Activated CD4-positive, alpha-beta memory T cell treated with anti-CD3 and anti-CD28 coated beads for 36 hours (primary cell): ENCODE measurements at places on chromosomes 3 and 15. TPM values are rescaled to one million over a fixed set of nuclear protein-coding genes. Genes with fewer than 3 reads are reported as not detected.

DNA sequence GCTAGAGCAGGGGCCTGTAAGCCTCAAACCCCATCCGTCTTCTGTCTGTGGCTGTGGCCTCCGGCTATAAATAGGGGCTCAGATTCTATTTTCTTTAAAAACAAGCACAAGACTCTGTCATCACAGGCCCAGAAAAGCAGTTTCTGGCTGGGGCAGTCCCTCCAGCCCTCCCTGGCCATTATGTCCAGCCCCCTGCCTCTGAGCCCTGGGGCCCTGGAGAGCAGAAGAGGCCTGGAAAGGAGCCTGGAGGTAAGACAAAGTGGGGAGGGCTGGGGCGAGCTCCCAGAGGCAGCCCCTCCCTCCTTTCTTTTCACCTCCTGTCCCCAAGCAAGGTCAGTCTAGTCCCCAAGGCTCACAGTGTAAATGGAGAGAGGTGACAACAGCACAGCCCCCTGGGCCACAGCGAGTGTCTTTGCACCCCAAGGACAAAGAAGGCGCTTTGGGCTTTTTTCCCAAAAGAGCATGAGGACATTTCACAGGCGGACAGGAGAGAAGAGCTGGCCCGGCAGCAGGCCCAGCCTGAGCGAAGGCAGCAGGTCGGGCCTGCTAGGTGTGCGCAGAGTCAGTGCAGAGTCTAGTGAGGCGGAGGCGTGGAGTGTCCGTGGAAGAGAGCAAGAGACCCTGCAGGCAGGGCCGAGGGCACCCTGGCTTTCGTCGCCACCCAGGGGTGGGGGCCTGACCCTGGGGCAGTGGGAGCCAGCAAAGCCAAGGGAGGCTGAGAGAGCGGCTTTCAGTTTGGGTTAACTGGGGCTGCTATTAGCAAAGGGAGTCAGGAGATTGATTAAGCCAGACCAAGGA lies 188.3 kb downstream of the TBC1D2B start:
- no peak overlapping the region for H3K27ac ChIP-seq
- H3K4me1 ChIP-seq, result no peaks in the 10 kb centered on the region
- H3K4me3 ChIP-seq, result no peak overlapping the region
- no peak for DNase-seq
- no peaks in the 10 kb centered on the region for H3K36me3 ChIP-seq
- no peaks in the 10 kb centered on the region for H3K27me3 ChIP-seq

GRCh38 chr15:39195961-39196486 lies 384.9 kb upstream of the THBS1 start:
- DNase-seq, result no peak
- H3K27me3 ChIP-seq, result peaks cover 1% of the 10 kb centered on the region
- no peaks in the 10 kb centered on the region for H3K36me3 ChIP-seq
- H3K27ac ChIP-seq, result no peak overlapping the region
- no peak overlapping the region for H3K4me3 ChIP-seq

GRCh38 chr3:134287512-134287911 lies 36.9 kb upstream of the RYK start:
- no peak for DNase-seq
- H3K36me3 ChIP-seq, result peaks cover 2% of the 10 kb centered on the region
- peaks cover 23% of the 10 kb centered on the region for H3K27me3 ChIP-seq
- no peak overlapping the region for H3K4me3 ChIP-seq
- no peaks in the 10 kb centered on the region for H3K4me1 ChIP-seq

GRCh38 chr3:179687967-179688535 lies 35.2 kb downstream of the USP13 start:
- H3K36me3 ChIP-seq, result peaks cover 17% of the 10 kb centered on the region
- no peaks in the 10 kb centered on the region for H3K4me1 ChIP-seq
- H3K4me3 ChIP-seq, result no peak overlapping the region
- H3K27me3 ChIP-seq, result no peaks in the 10 kb centered on the region
- DNase-seq, result peak; percentile 10

GRCh38 chr15:61155741-61156700 lies 73.1 kb downstream of the RORA start:
- H3K36me3 ChIP-seq, result no peaks in the 10 kb centered on the region
- DNase-seq, result no peak
- no peak overlapping the region for H3K27ac ChIP-seq
- no peak overlapping the region for H3K4me3 ChIP-seq
- no peaks in the 10 kb centered on the region for H3K4me1 ChIP-seq
- H3K27me3 ChIP-seq, result peaks cover 33% of the 10 kb centered on the region

DNA sequence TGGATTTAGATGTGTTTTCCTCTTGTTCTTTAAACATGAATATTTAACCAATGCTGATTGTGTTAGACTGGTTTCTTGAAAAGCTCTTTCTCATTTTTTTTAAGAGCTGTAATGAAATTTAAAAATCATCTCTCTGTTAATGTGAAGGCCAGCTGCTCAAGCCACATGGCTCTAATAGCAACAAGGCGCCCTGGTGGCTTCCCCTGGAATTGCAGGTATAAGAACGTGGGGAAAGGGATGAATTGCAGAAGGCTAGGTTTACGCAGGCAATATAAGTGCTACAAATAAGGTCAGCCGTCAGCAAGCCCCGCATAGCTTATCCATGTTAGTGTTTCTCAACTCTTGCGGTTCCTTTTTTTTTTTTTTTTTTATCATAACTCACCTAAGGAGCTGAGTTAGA lies 108.5 kb downstream of the SAMMSON start:
- peak; percentile 15 for DNase-seq
- H3K27ac ChIP-seq, result no peak overlapping the region
- no peak overlapping the region for H3K4me3 ChIP-seq
- peaks cover 3% of the 10 kb centered on the region for H3K27me3 ChIP-seq
- H3K36me3 ChIP-seq, result no peaks in the 10 kb centered on the region

DNA sequence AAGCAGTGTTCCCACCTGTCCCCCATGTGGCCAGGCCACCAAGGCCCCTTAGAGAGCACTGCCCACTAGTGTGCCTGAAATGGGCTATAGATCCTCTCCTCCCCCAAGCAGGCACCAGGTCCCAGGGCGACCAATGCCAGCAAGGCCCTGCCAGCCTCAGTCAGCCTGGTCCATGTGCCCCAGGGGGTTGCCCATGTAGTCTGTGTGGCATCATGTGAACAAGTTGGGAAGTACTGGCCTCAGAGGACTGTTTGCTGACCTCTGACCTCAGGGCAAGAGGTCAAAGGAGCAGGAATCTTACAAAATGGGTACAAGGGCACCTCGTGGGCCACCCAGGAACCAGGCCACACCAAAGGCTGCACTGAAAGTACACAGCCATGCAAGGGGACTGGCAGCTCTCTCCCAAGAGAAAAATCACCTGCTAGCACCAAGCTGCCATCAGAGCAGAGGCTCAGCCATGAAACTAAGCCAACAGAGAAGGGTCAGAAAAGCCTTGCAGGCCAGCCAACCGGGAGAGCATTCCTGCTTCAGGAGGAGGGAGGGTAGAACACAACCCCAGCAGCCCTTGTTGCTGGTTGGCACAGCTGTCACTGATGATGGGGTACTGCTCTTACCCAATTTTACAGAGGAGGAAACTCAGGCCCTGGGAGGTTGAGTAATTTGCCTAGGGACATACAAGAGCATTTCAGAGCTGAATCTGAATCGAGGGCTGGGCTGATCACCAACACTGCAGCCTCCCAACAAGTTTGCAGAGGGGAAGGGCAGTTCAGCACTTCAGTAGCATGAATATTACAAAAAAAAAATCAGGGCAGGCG lies 5.2 kb upstream of the FURIN start:
- no peak overlapping the region for H3K4me3 ChIP-seq
- peaks cover 40% of the 10 kb centered on the region for H3K4me1 ChIP-seq
- no peaks in the 10 kb centered on the region for H3K27me3 ChIP-seq
- H3K36me3 ChIP-seq, result no peaks in the 10 kb centered on the region

DNA sequence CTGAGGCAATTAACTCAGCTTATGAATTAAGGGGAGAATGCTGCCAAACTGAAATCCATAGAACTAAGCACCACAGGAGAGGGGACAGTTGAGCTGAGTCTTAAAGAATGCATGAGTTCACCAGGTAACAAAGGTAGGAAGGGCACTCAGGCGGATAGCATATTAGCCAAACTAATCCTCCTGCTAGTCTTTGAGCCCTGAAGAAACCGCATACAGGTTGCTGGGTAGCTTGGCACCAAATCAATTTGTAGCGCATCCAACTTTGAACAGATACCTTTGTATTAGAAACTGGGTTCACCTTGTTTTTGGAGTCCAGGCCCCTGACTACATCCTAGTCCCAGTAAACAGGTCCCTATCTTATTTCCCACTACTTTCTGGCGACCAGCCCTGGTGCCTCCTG lies 93.7 kb downstream of the FRMD4B start:
- no peak overlapping the region for H3K27ac ChIP-seq
- no peaks in the 10 kb centered on the region for H3K27me3 ChIP-seq
- no peak overlapping the region for H3K4me3 ChIP-seq

- H3K4me1 ChIP-seq, result peaks cover 33% of the 10 kb centered on the region
- no peak for DNase-seq
- no peak overlapping the region for H3K27ac ChIP-seq
- H3K36me3 ChIP-seq, result peaks cover 26% of the 10 kb centered on the region
- H3K4me3 ChIP-seq, result no peak overlapping the region
- H3K27me3 ChIP-seq, result no peaks in the 10 kb centered on the region
Measured at GRCh38 chr15:101620671-101621070, 31.5 kb downstream of the TM2D3 start.

GRCh38 chr15:42171795-42172194 lies 15.4 kb upstream of the PLA2G4F start:
- DNase-seq, result no peak
- peaks cover 12% of the 10 kb centered on the region for H3K4me1 ChIP-seq
- H3K27me3 ChIP-seq, result no peaks in the 10 kb centered on the region
- peak overlapping the region; percentile 15 for H3K27ac ChIP-seq

- DNase-seq, result no peak
- no peaks in the 10 kb centered on the region for H3K4me1 ChIP-seq
- H3K36me3 ChIP-seq, result no peaks in the 10 kb centered on the region
- no peak overlapping the region for H3K4me3 ChIP-seq
- peaks cover 4% of the 10 kb centered on the region for H3K27me3 ChIP-seq
Measured at GRCh38 chr3:118682921-118683320, 351.7 kb downstream of the IGSF11 start.

DNA sequence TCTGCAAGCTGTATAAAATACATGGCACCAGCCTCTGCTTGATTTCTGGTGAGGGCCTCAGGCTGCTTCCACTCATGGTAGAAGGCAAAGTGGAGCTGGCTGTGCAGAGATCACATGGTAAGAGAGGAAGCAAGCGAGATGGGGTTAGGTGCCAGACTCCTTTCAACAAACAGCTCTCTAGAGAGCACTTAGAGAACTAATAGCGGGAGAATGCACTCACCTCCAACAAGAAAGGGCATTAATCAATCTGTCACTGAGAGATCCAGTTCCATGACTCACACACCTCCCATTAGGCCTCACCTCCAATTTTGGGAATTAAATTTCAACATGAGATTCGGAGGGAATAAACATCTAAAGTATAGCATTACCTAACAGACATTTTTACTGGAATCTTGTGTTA lies 644.1 kb upstream of the ARRDC4 start:
- no peak overlapping the region for H3K27ac ChIP-seq
- no peak for DNase-seq
- H3K36me3 ChIP-seq, result no peaks in the 10 kb centered on the region
- H3K4me3 ChIP-seq, result no peak overlapping the region

DNA sequence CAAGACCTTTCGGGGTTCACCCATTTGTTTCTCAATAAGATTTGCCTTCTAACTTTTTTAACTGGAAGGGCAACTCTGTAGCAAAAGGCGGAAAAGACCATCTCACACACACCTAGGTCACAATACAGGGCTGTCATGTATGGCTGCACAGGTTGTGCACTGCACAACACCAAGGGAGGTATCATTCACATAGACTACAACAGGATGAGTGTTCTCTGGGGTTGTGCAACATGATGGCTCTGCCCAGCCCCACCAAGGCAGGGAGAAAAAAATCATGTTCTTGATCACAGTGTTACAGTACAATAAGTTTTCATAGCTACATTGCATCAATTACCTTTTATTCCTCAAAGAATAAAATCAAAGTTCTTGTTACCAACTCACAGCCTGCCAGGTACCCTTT lies 52.8 kb downstream of the ANXA2 start:
- DNase-seq, result no peak
- no peaks in the 10 kb centered on the region for H3K27me3 ChIP-seq
- peaks cover 17% of the 10 kb centered on the region for H3K36me3 ChIP-seq

The CYP1A1 gene
- 0.64 TPM for total RNA-seq

The STRA6 gene
- total RNA-seq, result not detected

The SCAMP5 gene
- total RNA-seq, result 0.19 TPM

The SELENOK gene
- 55.3 TPM for total RNA-seq

The PLIN1 gene
- total RNA-seq, result 0.31 TPM

The PPP1R14D gene
- not detected for total RNA-seq
